ENCODE measurements at places on chromosomes 4 and X. TPM values are rescaled to one million over a fixed set of nuclear protein-coding genes. Genes with fewer than 3 reads are reported as not detected.
A peak's percentile ranks its signal among the peaks of the same experiment; 100 is the strongest.

- peak; percentile 85 for DNase-seq
Observed at GRCh38 chrX:48802089-48802904, 430 bp downstream of the HDAC6 start.

GRCh38 chr4:152176627-152177214 is 359.2 kb downstream of the FBXW7 start:
- no peak for DNase-seq

GRCh38 chr4:133152330-133152821 is 3.3 kb downstream of the PCDH10 start:
- no peak for DNase-seq

The PDZD4 gene
- 0.03 TPM for polyA plus RNA-seq

The CLIC2 gene
- polyA plus RNA-seq = 0.25 TPM

Measured in HepG2 (cell line).